ENCODE measurements at places on chromosomes 11 and 22.

- DNase-seq, result no peak
Observed at GRCh38 chr22:38923463-38924346, 33.7 kb upstream of the APOBEC3A start.

- no peak for DNase-seq
Observed at GRCh38 chr22:46286006-46286405, 10.7 kb upstream of the GTSE1 start.

DNA sequence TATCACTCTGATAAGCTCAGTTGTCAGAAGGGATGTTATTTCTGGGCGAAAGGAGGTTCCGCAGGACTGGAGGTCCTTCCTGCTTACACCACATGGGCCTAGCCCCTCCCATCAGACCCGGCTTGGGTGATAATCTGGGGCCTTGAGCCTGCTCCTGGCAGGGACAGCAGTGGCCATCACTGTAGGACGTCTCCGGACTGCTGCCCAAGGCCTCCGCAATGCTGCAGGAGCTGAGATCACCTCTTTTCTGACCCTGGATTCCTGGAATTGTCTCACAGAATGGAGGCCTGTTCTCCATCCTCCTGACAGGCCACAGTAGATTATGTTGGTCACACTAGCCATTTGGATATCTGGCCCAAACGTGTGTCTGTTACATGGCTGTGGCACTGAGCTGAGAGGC, 9.2 kb upstream of the BIK start:
- DNase-seq, result no peak

DNA sequence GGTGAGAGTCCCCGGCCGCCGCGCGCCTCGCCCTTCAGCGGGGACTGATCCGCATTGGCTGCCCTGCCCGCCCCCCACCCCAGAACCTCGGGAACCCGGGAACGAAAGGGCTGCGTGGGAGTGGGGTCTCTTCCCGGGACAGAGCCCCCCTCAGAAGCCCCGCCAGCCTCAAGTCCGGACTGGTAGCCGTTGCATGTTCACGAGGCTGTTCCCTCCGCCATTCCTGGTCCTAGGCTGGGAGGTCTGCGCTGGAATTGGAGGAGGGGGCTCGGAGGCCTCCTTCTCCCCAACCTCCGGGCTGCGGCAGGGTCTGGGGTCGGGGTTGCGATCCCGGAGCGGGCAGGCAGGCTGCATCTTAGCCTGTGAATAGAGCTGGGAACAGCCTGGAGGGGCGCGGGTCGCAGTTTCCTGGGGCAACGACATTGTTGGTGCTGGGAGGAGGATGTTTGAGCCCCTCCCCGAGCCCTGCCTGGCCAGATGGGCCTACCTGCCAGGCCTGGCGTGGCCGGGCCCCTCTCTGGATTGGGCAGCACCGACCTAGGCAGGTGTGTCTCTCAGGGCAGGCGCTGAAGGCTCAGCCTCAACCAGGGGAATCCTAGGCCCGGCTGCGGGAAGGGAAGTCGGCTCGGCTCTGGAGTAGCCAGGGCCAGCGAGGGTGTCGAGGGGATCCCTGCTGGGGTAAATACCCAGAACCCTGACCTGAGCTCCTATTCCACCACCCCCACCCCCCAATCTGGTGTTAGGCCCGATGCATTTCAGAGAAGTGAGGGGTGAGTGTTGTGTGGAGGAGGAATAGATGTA, 670 bp downstream of the MAPK8IP1 start:
- DNase-seq, result no peak

DNA sequence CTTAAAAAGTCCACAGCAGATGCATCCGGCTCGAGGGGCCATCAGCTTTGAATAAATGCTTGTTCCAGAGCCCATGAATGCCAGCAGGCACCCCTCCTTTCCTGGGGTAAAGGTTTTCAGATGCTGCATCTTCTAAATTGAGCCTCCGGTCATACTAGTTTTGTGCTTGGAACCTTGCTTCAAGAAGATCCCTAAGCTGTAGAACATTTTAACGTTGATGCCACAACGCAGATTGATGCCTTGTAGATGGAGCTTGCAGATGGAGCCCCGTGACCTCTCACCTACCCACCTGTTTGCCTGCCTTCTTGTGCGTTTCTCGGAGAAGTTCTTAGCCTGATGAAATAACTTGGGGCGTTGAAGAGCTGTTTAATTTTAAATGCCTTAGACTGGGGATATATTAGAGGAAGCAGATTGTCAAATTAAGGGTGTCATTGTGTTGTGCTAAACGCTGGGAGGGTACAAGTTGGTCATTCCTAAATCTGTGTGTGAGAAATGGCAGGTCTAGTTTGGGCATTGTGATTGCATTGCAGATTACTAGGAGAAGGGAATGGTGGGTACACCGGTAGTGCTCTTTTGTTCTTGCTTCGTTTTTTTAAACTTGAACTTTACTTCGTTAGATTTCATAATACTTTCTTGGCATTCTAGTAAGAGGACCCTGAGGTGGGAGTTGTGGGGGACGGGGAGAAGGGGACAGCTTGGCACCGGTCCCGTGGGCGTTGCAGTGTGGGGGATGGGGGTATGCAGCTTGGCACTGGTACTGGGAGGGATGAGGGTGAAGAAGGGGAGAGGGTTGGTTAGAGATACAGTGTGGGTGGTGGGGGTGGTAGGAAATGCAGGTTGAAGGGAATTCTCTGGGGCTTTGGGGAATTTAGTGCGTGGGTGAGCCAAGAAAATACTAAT, 1.9 kb downstream of the NEAT1 start:
- DNase-seq, result peak; percentile 81

- DNase-seq, result no peak
Observed at GRCh38 chr11:131546218-131546895, 175.9 kb downstream of the NTM start.

- no peak for DNase-seq
Observed at GRCh38 chr11:66077927-66078326, 7.9 kb downstream of the PACS1 start.

DNA sequence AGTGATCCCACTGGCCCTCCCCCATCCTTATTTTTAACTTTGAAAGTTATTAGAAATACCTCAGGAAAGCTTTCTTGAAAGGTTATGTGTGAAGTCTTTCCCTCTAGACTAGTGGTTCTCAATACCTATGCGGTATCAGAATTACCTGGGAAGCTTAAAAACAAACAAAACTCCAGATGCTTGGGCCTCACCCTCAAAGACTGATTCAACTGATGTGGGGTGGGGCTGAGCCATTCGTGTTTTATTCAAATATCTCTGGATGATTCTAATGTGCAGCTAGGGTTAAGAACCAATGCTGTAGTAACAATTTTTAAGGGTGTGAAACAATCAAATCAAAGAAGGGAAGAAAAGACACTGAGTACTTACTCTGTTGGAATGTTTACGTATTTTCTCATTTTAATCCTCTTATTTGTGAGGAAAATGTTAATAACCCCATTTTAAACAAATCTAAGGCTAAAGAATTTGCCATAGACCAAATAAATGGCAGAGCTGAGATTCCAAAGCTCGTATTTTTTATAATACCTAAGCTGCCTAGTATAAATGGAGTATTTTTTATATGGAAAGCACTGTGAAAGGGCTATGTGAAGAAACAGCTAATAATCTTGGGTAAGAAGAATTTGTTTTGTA, 47.6 kb downstream of the PLEKHB1 start:
- DNase-seq, result no peak

DNA sequence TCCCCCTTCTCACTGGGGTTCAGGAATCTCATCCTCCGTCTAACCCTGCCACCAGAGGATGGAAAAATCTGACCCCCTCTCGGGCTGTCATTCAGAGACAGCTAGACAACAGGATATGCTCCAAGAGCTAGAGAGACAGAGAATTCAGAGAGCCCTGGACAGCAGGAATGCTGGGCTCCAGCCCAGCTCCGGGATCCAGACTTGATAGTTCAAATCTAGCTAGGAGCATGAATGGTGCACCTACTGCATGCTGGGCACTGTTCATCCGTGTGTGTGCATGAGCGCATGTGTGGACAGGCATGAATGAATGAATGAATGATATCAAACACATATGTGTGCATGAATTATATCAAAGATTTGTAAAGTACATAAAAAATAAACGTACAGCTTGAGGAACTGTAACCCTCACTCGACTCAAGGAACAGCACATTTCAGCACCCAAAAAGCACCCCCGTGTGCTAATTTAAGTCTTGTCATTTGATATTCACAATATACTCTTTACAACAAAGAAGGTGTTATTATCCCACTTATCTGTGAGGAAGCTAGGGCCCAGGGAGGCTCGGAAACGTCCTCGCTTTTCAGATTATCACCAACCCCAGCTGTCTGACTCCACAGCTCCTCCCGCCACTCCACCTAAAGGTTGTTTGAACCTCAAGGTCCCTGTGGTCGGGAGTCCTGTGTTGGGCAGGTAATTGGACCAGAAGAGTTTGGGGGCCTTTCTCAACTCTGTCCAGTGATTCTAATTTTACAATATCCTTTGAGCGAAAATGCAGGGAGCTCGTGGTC, 640 bp upstream of the VSIG10L2 start:
- DNase-seq, result no peak

GRCh38 chr11:116774661-116775060, 1.9 kb upstream of the BUD13 start:
- DNase-seq, result no peak

DNA sequence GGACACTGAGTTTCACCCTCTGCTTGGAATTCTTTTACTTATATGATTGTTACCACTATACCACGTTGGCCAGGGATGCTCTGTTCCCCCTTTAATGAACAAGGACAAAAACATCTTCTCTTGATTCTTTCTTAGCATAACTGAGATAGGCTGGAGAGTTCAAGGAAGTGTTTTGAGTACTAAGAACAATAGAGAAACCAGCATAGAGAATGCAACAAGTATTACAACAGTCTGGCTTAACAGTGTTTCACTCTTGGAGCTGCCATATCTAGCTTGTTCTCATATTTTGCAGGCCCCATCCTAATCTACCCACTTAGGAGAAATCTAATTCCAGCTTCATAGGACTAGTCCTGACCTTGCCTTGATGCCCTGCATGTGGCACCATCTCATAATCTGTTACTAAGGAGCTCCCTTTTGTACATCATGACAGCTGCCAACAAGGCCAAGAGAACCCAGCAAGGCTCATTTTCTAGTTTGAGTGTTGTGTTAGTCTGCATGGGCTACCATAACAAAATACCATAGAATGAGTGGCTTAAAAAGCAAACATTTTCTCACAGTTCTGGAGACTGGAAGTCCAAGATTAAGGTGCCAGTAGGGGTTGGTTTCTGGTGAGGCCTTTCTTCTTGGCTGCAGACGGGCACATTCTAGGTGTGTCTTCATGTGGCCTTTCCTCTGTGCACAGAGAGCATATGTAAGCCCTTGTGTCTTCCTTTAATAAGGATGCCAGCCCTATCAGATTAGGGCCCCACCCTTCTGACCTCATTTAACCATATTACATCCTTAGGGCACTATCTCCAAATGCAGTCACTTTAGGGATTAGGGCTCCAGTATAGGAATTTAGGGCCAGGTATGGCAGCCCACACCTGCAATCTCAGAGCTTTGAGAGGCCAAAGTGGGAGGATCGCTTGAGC, 37.8 kb downstream of the PACS1 start:
- DNase-seq, result no peak

GRCh38 chr11:35662061-35662648, 420 bp upstream of the TRIM44 start:
- no peak for DNase-seq

DNA sequence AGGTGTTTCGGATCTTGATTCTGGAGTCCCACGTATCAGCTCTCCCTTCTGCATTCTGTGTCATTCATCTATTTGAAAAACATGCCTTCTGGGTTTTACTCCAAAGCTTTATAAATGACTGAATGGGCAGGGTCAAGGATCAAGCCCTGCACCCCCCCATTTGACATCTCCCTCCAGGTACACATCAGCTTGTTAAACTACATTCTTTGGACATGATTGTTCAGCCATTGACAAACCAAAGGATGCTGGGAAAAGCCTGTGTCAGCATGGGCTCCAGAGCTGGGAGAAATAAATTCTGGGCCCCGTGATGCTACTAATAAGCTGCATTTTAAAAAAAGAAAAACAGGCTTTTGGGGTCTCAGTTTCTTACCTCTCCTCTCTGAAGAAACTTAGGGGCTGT, 103.7 kb downstream of the DSCAML1 start:
- no peak for DNase-seq

DNA sequence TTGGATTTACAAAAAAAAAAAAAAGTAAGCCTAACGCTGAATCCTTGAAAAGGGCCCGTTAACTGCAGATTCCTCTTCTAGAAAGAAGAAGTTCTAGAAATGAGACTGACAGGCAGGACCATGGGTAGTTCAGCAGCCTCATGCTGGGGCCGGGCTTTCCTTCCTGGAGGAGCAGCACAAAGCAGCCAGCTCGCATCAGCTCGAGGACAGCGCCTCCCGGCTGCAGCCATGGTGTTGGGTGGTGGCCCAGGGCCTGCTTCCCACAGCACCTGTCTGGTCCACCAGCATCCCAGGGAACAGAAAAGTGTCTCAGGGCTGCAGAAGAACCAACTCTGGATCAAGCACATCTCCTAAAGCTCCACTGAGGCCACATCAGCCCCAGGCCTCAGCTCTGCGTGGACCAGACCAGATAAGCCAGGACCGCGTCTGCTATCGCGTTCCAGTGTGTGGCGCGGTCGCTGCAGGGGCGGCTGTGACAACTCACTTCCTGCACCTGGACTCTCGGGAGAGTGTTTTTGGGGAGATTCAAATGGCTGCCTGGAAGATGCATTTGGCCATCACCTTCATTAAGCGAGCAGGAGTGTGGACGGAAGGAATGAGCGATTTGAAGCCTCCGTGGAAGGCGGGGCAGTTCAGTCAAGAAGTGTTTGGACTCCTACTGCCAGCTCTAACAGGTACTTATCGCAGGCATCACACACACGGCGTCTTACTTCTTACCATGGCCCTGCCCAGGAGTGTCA, 53.5 kb downstream of the MYH9 start:
- DNase-seq, result peak; percentile 68

DNA sequence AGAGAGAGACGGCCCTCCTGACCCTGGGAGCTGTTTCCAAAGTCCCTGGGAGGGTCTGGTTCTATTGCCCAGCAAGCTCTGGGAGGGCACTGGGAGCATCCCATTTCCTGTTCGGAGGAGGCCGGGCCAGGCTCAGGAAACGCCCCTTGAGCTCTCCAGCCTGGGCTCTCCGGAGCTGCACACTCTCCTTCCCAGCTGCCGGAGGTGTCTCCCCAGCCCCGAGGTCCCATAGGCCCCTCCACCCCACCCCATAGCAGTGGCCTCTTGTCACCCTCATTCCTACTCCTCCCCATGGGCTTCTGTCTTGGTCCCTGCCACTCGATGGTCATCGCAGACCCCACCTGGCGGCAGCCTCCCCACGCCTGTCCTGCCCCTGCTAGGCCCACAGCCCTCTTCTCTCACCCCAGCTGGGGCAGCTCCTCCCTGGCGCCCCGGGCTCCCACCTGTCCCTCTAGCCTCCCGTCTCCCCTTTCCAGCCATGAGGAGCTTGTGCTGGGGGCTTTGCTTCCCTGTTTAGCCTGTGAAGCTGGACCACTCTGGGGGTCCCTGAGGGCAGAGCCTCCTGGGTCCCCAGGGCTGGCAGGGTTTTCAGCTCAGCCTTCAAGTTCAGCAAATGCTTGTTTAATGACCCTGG, 2.8 kb downstream of the TSPAN32 start:
- DNase-seq, result no peak

DNA sequence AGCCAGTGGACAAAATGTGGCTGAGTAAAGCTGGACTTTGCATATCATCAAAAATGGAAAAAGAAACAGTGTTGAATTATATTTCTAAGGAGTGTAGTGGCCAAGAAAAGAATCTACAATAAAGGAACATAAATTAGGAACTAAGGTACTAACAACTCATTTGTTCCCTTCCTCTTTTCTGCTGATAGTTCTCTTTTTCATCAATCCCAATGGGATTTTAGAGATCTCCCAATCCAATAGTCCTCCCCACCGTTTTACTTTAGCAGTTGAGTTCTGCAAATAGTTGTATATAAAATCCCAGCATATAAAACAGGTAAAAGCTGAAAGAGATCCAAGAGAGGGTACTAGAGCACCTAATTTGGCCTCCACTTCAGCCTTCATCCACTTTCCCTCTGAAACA, 2.0 kb downstream of the PRCP start:
- DNase-seq, result peak; percentile 42
